ENCODE measurements at places on chromosomes 3 and 15.

GRCh38 chr3:54225841-54226528 is 103.6 kb downstream of the CACNA2D3 start:
- no peak for DNase-seq

- DNase-seq: no peak
These were observed 2.8 kb downstream of the GRM2 start for GRCh38 chr3:51709675-51710074.

DNA sequence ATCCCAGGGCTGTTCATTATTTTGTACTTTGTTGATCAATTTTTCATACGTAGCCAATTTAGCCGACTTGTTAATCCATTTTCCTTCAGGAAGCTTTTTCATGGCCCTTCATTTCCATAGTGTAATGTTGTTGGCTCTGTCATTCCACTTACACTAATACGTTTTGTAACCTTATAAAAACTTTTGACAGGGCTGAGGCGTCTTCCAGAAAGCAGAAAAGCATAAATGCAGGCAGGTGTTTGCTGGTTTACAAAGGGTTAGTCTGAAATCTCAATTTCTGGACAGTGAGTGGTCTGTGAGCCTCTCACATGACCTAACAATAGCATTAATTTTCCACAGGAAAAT is 444.0 kb downstream of the OTOL1 start:
- no peak for DNase-seq

DNA sequence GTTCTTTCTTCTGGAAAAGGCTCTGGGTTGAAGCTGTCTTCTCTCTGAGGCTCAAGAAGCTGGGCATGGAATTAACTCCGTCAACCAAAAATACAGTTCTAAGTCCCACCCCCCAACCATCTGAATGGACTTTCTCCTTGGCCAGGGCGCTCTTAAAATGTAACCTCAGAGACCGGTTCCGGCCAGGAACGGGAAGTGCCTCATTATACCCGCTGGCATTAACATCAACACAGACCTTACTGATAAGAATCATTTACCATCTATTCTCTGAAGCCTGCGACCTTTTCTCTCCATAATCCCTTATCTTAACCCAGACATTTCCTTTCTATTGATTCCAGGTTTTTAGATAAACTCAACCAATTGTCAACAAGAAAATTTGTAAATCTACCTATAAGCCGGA is 64.7 kb downstream of the ATP1B3 start:
- DNase-seq: no peak

DNA sequence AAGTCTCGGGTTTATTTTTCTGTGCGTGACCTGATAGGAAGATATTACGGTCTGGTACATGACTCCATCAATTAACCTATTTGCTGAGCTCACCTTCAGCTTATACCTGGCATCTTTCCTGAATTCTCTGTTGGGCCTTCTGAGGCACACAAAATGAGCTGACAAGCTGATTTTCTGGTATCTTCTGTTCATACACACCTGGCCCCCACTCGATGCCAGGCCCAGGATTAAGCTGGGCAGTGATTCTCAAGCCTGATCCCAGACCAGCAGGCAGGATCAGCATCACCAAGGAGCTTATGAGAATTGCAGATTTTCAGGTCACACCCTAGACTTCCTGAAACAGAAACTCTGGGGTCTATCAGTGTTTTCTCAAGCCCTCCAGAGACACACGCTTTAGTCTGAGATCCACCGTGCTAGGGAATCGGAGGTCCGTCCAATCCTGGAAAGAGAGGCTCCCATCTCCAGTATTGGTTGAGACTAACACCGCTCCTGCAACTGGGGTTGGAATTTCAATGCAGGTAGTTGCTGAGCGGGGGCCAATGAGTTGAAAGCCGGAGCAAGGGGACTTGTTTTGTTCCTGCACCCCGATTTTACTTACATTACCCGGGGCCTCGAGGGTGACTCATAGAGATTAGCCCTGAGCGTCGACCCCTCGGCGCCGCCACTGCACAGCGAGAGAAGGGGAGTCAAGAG is 636 bp upstream of the EIF1B start:
- DNase-seq: no peak

DNA sequence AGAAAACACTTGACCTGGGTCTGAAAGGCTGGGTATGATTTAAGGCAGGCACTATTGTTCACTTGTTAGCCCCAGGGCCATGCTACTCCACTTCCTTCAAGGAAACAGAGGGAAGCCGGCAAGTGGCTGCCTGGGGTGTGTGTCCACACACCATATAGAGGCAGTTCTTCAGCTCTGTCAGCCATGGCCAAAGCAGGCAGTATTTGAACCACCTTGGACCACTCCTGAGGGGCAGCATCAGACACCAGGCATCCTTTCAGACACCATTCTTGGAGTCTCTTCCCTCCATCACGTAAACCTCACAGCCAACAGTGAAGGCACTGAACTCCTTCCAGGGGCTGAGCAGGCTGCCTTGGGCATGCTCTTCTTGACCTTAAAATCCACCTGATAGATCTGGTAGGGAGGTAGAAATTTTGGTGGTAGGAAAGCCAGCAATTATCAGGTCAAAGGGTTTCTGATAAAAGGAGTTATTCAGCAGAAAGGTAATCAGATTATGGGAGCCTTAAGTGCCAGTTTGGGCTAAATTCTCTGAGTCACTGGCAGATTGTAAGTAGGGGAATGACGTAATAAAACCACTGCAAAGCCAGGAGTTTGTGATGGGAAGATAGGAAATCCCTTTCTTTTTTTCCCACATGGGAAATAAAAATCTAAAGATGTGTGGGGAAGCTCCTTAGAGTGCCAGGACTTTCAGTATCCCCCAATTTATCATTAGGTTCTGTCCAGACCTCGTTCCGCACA is 20.2 kb downstream of the TGFBR2 start:
- no peak for DNase-seq

DNA sequence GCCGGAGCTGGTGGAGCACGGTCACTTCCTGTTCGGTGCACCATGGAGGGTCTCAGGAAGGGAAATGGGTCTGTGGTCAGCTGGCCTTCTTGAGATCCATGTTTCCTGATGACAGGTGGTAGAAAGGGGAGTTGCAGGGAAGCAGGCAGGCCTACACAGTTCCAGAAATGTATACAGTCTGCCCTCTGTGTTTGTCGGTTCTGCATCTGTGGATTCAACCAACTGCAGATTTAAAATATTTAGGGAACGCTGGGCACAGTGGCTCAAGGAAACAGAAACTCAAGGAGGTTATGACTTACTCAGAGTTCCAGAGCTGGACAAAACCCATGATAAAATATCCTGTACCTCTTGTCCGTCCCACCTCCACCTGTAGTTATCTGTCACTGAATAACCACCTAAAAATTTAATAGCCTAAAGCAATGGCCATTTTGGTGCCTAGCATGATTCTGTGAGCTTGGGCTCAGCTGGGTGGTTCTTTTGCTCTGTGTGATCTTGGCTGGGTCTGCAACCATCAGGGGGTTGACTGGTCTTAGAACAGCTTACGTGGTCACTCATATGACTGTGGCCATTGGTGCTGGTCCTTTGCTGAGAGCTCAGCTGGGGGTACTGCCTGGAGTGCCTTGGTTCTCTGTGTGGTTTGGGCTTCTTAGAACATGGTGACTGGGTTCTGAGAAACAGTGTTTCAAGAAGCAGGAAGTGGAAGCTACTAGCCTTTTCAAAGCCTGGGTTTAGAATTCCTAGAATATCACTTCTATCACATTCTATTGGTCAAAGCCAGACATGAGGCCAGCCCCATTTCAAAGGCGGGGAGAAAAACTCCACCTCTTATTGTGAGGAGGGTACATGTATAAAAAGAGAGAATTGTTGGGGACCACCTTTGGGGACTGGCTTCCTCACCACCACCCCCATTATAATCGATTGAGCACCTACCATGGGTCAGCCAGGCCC is 239.7 kb upstream of the BHLHE40 start:
- DNase-seq: no peak

- no peak for DNase-seq
These were observed 28.3 kb downstream of the ALS2CL start for GRCh38 chr3:46664971-46665762.

DNA sequence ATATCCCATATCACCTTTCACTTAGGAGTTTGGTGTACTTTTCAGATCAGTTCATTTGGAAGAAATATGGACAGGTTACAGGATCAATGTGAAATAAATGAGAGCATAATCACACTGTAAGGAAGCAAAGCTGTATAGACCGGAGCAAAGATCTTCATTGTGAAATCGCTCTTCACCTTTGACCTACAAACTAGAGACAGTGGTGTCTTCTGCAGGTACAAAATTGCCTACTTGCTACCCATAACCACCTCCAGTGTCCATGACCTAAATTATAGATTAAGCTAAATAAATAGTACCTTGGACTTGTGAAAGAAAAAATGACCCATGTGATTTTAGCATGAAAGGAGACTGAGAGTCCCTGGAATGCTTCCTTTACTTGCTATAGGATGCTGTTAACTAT is 379.5 kb upstream of the SUCLG2 start:
- no peak for DNase-seq

- DNase-seq: peak; percentile 40
These were observed 269.3 kb downstream of the ARPP21 start for GRCh38 chr3:35908366-35909232.

- DNase-seq: no peak
These were observed 345.1 kb downstream of the IL5RA start for GRCh38 chr3:2765002-2765579.

GRCh38 chr3:181919375-181919774 is 207.7 kb downstream of the SOX2 start:
- DNase-seq: no peak

GRCh38 chr15:40010686-40011085 is 28.3 kb downstream of the SRP14 start:
- DNase-seq: no peak

DNA sequence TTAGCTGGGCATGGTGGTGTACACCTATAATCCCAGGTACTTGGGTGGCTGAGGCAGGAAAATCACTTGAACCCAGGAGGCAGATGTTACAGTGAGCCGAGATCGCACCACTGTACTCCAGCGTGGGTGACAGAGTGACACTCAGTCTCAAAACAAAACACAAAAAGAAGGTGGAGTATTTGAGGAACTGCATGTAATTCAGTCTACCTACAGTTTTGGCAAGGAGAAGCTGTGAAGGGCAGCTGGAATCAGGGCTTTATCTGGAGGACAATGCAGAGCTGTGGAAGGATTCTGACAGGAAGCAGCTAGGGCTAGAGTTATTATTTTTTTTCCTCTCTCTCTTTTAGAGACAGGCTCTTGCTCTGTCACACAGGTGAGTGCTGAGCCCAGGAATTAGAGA is 6.8 kb downstream of the H1-8 start:
- DNase-seq: no peak

DNA sequence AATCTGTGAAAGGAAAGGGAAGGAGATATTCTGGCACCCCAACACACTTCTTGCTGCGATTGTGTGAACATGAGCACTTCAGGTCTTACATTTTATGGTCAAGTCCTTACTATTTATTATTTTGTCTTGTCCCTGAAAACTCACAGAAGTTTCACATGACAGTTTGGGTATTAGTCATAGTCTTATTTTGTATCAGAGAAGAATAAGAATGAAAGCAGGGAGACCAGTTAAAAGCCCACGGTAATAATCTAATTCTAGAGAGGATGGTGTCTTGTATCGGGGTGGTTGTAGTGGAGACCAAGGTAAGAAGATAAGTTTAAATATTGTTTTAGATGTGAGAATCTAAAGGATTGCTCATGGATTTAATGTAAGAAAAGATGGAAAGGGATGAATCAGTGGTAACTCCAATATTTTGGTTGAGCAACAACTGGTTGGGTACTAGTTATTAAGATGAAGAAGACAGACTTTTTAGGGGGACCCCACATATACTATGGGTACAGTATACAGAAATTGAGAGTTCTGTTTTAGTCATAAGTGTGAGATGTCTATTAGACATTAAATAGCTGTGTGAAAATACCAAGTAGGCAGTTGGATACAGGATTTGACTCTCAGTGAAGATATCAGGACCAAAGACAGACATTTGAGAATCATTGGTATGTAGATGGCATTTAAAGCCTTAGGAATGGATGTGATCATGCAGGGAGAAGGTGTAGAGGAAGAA is 227.6 kb downstream of the MFSD1 start:
- DNase-seq: no peak

GRCh38 chr15:90519688-90520087 is 10.0 kb upstream of the CRTC3 start:
- DNase-seq: no peak

GRCh38 chr15:68818769-68819494 is 1.8 kb downstream of the ANP32A start:
- peak; percentile 26 for DNase-seq

GRCh38 chr3:24254649-24255048 is 240.0 kb downstream of the THRB start:
- no peak for DNase-seq

- no peak for DNase-seq
These were observed 39.4 kb upstream of the SNRK start for GRCh38 chr3:43246976-43247375.

DNA sequence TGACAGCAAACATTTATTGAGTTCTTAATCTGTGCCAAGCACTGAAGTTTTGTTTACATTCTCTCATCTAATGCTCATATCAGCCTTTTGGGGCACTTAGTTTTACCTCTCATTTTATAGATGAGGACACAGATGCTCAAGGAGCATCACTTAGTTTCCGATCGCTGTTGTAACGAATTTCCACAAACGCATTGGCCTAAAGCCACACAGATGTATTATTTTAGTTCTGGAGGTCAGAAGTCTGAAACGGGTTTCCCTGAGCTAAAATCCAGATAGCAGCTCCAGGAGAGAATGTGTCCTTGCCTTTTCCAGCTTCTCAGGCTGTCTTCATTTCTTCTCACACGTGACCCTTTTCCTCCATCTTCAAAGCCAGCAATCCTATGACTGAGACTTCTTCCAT is 11.1 kb downstream of the SEMA6D start:
- no peak for DNase-seq

- peak; percentile 14 for DNase-seq
These were observed 675 bp downstream of the BRPF1 start for GRCh38 chr3:9732080-9732739.

DNA sequence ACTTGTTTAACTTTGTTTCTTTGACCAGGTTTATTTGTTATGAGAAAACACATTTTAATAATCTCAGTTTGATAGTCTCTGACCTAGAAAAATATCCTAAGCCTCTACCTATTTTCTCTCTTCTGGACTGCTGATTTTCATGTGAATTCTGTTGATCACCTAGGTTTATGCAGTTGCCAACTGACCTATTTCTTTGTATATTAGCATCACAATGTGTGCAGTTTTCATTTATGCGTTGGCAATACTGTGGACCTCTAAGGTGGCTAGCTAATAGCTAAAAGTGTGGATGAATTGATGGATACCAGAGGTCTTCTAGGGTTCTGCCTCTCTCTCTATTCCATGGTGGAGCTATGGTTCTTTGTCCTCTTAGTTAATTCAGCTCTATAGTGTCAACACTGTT is 72.1 kb downstream of the LRRC49 start:
- no peak for DNase-seq

- DNase-seq: no peak
These were observed 82.5 kb downstream of the RFTN1 start for GRCh38 chr3:16430717-16431630.

Data from activated CD4-positive, alpha-beta T cell treated with anti-CD3 and anti-CD28 coated beads for 4 hours (primary cell).